ENCODE measurements at places on chromosomes 2 and 18.

DNA sequence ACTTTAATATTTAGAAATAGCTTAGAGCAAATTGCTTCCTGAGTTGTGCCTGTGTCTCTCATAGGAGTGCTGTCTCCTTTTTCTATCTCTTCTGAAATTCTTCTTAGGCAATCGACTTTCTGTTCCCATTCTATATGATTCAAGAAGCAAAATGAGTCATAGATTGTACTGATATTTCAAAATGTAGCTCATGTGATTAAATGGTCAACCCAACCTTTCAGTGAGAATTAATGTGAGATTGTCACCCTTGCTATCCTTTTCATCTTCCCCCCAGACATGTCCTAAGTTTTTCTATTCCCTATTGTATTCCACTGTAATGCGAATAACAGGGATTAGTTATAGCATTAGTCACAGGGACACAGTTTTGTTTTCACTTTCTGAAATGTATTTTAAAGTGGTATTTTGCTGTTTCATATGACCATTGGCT lies 413.6 kb downstream of the THSD7B start:
- DNase-seq, result no peak

DNA sequence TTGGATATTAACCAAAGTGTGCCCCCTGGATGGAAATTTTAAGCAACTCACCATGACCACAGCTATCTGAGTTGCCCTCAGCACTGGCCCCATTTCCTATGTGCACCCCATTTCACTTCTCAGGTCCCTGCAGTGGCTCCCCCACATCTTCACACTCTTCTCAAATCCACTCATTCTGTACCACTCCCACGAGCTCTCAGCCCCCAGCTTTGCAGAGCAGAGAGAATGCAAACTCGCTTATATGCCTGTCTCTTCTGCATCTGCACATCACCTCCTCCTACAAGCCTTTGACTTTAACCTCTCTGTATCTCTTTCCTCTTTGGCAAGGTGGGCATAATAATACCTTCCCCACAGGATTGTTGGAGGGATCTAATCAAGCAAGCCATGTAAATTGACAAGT lies 46.2 kb downstream of the DPYSL5 start:
- DNase-seq, result no peak

- DNase-seq, result no peak
These were observed 15.6 kb downstream of the IL1R1 start for GRCh38 chr2:102158011-102158755.

DNA sequence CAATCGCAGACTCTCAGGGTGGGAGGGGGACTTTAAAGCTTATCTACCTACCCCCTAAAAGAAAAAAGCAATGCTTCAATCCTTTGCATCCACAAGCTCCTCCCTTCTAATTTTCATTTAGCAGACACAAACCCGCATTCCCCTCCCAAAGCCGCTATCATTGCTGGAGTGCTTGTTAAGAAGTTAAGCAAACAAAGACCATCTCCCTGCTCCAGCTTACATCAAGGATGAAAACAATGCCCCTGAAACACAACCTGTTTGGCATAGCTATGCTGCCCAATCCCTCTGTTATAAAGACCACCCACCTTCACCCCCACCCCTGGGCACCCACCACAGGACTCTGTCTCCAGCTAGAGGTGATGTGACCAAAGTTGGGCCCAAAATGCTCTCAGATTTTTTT lies 33.0 kb downstream of the REEP1 start:
- no peak for DNase-seq

DNA sequence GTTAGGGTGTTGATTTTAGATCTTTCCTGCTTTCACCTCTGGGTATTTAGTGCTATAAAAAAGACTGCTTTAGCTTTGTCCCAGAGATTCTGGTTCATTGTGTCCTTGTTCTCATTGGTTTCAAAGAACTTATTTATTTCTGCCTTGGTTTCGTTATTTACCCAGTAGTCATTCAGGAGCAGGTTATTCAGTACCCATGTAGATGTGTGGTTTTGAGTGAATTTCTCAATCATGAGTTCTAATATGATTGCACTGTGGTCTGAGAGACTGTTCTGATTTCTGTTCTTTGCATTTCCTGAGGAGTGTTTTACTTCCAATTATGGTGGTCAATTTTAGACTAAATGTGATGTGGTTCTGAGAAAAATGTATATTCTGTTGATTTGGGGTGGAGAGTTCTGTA lies 167.1 kb upstream of the KYNU start:
- no peak for DNase-seq

DNA sequence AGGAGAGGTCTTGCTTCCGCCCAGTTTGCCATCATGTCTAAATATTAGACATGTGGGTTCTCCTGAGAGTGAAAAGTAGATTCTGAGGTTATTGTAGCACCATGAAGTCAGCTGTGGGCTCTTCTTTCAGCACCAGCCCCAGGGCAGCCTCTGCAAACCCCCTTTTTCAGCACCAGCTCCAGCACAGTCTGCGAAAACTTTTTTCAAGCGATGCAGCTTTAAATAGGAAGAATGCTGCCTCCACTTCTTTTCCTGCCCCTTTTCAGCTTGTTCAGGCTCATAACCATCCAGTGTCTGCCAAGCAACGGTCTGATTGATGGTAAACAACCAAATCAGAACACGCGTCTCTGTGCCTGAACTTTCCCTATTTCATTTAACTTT lies at the start of gene COL5A2:
Gene COL5A2 (minus strand): TSS at position 192 of the 381 bp plus-strand sequence. CDS start 157 bp downstream, at position 35.
- no peak for DNase-seq

- no peak for DNase-seq
These were observed 591.3 kb upstream of the ZNF804A start for GRCh38 chr2:184006998-184007397.

- DNase-seq, result no peak
These were observed 38.7 kb upstream of the SLC1A4 start for GRCh38 chr2:64950226-64951160.

DNA sequence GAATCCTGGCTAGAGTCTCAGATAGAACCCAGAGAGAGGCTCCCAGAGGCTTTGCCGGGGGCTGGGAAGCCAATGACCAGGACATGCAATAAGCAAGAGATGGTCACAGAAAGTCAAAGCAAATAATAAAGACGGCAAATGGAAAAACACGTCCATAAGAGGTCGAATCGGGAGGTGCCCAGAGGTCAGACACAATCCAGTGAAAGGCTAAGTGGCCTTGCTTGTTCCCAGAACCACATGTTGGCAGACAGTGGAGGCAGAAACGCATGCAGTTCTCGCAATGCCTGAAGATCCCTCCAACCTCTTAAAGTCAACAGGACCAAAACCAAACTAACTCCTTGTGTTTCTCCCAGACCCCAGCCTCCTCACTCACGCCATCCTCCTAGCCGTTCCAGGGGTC lies 3.0 kb downstream of the CYB5A start:
- no peak for DNase-seq

DNA sequence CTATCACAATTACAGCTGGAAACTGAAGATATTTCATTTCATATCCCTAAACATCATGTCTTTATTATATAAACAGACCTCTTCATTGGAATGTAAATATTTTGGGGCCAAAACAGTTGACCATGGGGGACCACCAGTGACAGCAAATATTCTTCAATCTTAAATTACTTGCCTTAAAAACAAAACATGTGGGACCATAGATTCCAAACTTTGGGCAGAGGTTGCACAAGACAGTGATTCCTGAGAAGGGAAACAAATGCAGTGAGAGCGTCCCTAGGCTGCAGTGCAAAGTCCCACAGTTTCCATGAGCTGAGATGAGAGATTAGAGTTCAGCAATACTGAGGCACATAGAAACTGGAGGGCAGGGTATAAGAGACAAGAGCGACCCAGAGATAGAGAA lies 818.9 kb downstream of the CBLN2 start:
- DNase-seq, result no peak

GRCh38 chr2:160299540-160299939 lies 99.5 kb upstream of the ITGB6 start:
- no peak for DNase-seq

GRCh38 chr2:49901202-49902065 lies 747.1 kb upstream of the FSHR start:
- DNase-seq, result no peak
